NCI-H1092 treated with DMSO at 0.1 percent for 48 hours (cell line): ENCODE measurements at places on chromosomes 6 and 20.

DNA sequence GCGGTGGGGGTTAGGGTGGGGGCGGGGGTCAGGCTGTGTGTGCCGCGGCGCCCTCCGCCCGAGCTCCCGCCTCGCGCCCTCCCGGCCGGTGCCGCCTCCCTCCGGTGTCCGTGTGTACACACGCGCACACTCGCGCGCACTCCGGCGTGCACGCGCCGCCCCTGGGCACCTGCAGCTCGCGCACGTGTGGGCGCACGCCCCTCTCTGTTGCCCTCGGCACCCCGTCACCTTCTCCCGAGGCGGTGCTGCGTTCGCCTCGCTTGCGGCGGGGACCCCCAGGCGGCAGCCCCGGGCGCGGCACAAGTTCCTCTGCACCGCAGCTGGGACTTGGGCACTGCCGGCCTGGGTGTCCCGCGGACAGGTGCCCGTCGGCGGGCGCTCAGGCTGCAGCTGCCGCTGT lies 525 bp downstream of the MACROD2 start:
- DNase-seq: peak; percentile 50

- DNase-seq: peak; percentile 10
Measured at GRCh38 chr6:33313105-33313708, 671 bp downstream of the TAPBP start.

GRCh38 chr20:46520540-46520939 lies 7.2 kb upstream of the ZNF334 start:
- no peak for DNase-seq

DNA sequence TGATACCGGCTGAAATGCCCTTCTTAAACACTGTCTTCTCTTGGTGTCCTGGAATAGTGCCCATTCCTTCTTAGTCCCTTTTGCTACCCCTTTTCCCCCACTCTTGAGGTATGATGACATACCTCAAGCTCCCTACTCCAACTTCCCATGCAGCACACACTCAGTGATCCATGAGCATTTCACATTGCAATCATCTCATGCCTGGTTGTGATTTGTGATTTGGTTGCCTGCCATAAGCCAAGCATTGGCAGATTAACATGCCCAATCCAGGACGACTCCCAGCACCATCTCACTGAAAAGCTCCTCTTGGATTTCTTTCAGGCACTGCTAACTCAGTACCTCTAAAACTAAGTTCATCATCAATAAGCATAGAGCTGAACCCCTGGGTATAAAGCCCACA lies 14.7 kb upstream of the PTPRA start:
- DNase-seq: no peak

GRCh38 chr6:151730496-151730870 lies 77.0 kb upstream of the ESR1 start:
- DNase-seq: no peak

GRCh38 chr6:24666097-24666640 lies 530 bp downstream of the TDP2 start:
- DNase-seq: peak; percentile 54

GRCh38 chr6:52423971-52424381 lies 3.8 kb downstream of the EFHC1 start:
- no peak for DNase-seq

DNA sequence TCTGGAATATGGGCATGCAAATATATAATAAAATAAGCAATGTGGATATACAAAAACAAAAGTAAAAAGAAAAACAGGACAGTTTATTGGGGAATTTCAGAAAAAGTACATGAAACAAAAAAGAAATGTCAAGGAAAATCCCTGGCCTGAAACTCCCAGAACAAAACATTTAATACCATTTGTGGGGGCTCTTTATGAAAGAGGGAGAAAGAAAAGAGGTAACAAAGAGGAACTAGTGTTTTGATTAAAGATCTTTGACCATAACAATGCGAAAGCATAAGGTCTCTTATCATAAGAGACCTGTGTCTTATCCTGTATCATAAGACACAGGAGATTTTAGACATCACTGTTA lies 88.6 kb upstream of the ARID1B start:
- no peak for DNase-seq
